ENCODE measurements at places on chromosomes 5 and 9.

GRCh38 chr5:87686975-87687374 is 274.2 kb upstream of the CCNH start:
- no peak for DNase-seq

- DNase-seq: no peak
Measured at GRCh38 chr9:96100385-96101300, 201.3 kb downstream of the HSD17B3 start.

DNA sequence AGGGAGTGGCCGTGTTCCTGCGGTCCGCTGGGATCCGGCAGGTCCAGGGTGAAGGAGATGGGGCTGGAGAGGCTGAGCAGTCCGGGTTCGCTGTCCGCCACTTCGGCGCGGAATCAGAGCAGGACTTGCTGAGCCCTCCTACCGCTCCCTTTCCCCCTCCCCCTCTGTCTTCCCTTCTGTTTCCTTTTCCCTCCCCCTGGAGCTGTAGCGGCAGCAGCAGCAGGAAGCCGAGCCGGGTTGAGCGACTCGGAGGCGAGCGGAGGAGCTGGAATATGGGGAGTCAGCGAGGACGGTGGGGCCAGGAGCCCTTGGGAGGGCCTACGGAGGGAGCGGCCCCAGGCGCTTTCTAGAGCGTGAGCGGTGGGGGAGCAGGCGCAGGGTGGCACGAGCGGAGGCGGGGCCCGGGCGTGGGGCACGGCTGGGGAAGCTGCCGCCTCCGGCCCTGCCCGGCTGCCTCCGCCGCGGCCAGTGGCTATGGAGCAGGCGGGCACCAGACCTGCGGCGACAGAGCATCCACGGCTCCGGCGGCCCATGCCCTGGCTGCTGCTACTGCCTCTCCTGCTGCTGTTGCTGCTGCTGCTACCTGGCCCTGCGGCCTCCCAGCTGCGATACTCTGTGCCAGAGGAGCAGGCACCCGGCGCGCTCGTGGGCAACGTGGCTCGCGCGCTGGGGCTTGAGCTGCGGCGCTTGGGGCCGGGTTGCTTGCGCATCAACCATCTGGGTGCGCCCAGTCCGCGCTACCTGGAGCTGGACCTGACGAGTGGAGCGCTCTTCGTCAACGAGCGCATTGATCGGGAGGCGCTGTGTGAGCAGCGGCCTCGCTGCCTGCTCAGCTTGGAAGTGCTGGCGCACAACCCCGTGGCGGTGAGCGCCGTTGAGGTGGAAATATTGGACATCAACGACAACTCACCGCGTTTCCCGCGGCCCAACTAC is at the start of gene PCDHAC2:
TSS of gene PCDHAC2 (plus strand) at position 184 of the 933 bp plus-strand sequence. CDS start at position 475, 291 bp downstream.
- DNase-seq: peak; percentile 27

GRCh38 chr5:17180864-17181723 is 36.3 kb upstream of the BASP1 start:
- DNase-seq: no peak

DNA sequence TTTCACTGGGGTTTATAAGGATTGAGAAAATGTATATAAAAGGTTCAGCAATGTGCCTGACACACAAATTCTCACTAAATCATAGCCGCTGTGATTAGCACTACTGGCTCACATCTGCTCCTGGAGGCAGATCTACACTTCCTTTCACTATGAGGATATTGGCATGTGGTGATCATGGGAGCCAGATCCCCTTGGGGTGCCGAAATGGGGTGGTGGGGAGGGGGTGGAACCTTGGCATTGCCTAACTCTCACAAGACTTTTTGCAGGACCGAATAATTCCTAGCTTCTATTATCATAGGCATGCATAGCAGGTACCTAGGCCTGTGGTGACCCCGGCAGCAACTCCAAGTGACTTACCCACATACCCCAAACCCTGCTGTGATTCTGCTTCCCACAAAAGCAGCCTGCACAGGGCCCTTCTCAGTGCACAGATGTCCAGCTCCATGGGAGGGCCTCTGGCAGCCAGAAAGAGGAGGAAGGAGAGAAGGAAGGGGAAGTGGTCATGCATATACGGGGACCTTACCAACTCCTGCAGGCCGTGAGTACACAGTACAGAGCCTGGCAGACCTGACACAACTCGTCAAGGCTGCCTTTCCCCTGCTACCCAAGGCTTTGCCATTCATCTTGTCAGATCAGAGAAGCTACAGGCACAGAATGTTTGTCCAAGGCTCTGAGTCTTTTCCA is 61.3 kb upstream of the IQGAP2 start:
- peak; percentile 1 for DNase-seq

- DNase-seq: no peak
Measured at GRCh38 chr5:88085462-88085861, 183.2 kb downstream of the TMEM161B start.

DNA sequence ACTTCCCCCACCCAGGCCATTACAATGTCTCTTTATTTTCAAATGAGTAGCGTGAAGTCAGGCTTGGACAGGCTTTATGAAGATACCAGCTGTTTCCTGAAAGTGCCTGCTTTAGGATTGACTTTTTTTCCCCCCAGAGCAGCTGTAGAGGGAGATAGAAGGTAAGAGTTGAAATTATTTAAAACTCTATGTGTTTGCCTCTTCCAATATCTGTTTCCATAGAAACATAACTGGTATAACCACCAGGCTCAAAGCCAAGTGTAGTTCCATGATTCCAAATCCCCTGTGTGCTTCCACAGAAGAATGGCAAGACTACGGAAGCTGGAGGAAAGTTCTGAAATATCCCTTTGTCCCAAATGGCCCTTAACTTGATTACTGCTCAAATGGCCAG is 87.4 kb upstream of the TBC1D2 start:
- DNase-seq: no peak

GRCh38 chr5:62082370-62082801 is 223.6 kb upstream of the KIF2A start:
- no peak for DNase-seq

DNA sequence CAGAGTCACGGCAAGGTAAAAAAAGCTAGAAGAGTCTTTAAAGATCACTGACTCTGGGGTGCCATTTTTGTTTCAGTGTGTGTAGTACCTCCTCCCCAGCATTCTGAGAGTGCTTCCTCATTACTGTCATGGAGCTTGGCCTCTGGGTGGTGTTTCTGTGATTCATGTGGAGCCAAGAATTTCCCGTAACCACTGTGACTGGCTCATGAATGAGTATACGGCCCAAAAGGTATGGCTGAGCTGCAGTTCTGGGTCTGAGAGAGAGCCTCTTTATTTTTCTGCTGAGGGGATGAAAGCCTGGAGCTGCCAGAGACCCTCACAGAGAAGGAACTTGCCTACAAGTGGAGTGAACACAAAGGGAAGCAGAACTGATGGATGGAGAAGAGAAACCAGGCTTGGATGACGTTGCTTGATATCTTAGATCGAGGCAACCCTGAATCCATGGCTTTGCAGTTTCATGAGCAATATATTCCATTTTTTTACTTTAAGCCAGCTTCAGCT is 85.6 kb downstream of the PTTG1 start:
- no peak for DNase-seq

DNA sequence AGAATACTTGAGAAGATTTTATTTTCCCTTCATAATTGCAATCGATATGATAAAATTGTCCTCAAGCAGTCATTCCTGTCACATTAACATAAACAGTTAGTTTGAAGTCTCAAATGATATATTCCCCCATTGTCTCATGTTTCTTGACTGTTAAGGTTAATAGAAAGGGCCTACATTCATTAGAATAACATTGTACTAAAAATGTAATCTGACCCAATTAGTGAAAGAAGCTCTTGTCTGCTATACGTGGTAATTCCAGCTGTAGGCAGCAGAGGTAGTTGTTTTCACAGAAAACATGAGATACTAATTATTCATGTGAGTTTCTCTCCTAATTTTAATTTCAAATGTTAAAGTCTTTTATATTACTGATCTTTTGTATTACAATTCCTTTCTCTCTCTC is 25.9 kb upstream of the AP3B1 start:
- no peak for DNase-seq

GRCh38 chr5:97534166-97534565 is 351.1 kb upstream of the RIOK2 start:
- DNase-seq: no peak

DNA sequence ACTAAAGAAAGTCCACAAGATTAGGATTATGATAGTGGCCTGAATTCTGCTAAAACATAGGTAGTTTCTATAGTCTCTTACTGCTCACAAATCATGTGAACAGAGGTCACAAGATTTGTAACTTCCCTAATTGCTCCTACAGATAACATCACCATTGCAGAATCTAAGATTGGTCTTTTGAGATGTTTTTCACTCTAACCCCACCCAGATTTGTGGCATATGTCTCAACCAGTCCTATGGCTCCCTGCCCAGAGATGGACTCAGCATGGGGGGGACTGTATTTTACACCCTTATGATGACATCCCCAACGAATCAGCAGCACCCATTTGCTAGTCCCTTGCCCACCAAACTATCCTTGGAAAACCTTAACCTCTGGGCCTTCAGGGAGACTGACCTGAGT is 1046.2 kb downstream of the CDH12 start:
- DNase-seq: no peak

DNA sequence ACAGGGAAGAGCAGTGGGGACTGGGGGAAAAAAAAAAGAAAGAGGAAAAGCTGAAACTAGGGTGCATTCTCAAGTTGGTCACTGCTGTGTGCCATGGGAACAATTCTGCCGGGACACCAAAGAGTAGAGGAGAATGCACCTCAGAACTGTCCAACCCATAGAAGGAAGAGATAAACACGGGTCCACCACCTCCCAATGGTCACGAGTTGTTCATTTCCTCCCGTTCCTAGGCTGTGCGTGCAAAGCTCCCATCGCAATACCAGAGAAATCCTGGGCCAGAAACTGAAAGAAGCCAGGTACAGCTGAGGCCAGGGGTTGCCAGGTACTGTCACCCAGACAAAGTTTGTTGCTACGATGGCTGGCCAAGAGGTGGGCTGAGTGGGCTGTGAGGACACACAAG is 236.9 kb upstream of the ANKRD55 start:
- DNase-seq: no peak

- no peak for DNase-seq
Measured at GRCh38 chr5:164727012-164727411, 1221.6 kb downstream of the MAT2B start.

GRCh38 chr5:35856765-35857351 is at the start of gene IL7R:
TSS of gene IL7R (plus strand) at chr5:35856891. CDS start at chr5:35856978, 87 bp downstream.
- no peak for DNase-seq

GRCh38 chr9:123749580-123750202 is 180.2 kb downstream of the DENND1A start:
- DNase-seq: no peak

GRCh38 chr9:89956907-89957306 is 352.1 kb downstream of the GADD45G start:
- DNase-seq: no peak

DNA sequence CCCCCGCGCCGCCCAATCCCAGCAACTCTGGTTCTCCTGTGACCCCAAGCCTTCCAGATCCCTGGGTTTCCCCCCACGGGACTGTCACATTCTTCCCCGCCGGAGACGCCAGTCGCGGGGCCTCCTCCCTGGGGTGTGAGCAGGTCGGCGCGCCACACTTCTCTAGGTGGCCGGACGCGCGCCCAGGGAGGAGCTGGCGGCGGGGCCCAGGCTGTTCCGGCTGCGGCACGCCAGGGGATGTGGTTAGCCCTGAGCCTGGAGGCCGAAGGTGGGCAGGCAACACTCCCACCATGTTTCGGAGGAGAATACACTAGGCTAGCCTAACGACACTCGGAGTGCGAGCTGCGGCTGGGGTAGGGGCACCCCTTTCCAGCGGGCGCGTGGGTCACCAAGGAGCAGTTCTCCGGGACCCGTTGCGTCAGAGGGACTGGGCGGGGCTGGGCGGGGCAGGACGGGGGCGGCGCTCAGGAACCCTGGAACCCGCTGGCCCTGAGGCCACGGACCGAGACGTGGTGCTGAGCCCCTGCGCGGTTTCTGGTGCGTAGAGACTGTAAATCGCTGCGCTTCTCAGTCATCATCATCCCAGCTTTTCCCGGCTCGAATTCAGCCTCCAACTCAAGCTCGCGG is at the start of gene SLC27A6:
TSS of gene SLC27A6 (plus strand) at position 478 of the 627 bp plus-strand sequence. CDS start 650 bp downstream, outside the sequence.
- DNase-seq: peak; percentile 7

GRCh38 chr5:124824637-124825158 is 78.3 kb upstream of the ZNF608 start:
- DNase-seq: no peak

GRCh38 chr9:126203313-126203712 is 123.3 kb upstream of the MVB12B start:
- DNase-seq: no peak

- no peak for DNase-seq
Measured at GRCh38 chr5:155540000-155540595, 526.5 kb downstream of the KIF4B start.

- no peak for DNase-seq
Measured at GRCh38 chr5:31995006-31995405, 179.1 kb downstream of the GOLPH3 start.

- no peak for DNase-seq
Measured at GRCh38 chr9:112917987-112918362, 27.3 kb upstream of the SLC46A2 start.

DNA sequence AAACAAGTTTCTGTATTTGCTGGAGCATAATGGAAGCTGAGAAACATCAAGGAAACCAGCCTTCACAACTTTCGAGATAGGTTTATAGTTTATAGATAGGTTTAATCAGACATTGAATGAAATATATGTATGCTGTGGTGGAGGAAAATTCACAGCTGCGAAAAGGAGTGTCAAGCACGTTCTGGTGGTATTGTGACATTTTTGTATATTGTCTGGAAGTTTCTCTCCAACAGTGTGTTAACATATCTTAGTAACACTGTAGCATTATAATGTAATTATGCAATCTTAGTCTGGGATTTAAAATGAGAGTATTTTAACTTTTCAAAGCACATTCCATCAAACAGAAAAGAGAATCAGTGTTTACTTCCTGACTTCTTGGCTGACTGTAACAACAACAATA is 50.0 kb downstream of the FCHO2 start:
- DNase-seq: no peak

- no peak for DNase-seq
Measured at GRCh38 chr5:11483630-11484029, 420.6 kb downstream of the CTNND2 start.
